ENCODE measurements at places on chromosomes 13 and 19. TPM values are rescaled to one million over a fixed set of nuclear protein-coding genes. Genes with fewer than 3 reads are reported as not detected.

DNA sequence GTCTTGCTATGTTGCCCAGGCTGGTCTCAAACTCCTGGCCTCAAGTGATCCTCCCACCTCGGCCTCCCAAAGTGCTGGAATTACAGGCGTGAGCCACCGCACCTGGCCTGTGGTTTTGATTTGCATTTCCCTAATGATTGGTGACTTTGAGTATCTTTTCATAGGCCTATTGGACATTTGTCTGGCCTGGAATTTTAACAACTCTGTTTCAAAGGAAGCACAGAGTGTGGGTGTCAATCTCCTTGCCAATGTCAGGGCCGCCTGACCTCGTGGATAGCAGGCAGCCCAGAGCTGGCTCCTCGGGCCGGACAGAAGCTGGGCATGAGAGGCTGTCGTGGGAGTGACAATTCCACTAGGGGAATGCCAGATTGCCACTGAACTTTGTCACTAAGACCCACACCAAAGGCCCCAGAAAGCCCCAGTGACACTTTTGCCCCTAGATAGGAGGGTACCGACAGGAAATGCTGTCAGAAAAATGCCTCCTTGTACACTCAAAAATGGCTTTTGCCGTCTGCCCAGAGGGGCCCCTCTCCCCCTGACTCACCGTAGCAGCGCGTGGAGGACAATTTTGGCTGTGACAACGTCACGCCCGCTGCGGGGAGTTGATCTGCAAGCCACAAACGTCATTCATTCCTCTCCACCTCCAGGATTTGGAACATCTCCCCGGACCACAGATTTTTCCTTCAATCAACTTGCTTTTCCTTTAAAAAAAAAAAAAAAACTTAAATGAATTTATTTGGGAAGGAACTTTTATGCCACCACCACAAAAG is 11.7 kb upstream of the ADGRE5 start:
- no peak for DNase-seq

DNA sequence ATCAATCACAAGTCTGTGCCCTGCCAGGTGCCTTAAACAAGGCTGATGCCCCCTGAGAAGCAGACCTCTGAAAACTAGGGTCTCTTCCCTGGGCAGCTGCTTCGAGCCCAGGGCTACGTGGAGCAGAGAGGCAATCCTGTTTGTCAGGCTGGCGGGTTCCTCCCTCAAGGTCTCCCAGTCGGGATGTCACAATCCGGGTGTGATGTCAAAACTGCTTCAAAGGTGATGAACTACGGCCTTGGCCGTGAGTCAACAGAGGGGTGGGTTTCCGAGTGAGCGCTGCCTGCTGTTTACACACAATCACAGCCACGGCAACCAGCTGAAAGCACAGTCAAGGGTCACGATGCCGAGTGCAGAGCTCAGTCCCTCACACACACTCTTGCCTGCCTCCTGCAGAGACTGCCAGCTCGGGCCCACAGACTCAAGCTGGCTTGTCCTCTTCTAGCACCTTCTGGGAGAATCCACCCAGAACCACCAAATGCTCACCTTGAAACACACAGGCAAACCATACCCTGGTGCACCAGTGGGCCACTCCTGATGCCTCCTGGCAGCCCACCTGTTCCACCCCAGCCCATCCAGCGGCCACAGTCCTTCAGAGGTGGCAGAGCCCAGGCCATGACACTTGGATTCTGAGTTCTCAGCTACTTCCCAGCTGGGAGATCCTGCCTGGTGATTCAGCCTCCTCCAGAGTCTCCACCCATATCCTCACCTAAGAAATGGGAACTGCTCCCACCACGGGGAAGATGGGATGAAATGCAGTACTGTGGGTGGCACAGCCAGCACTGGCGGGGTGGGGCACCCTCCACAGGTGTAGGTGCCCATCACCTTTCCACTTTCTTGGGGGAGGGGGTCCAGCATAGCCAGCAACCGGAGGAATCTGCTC is 6.8 kb downstream of the ELL start:
- peak; percentile 66 for DNase-seq

GRCh38 chr19:3378352-3379150 is 12.2 kb downstream of the NFIC start:
- DNase-seq, result no peak

DNA sequence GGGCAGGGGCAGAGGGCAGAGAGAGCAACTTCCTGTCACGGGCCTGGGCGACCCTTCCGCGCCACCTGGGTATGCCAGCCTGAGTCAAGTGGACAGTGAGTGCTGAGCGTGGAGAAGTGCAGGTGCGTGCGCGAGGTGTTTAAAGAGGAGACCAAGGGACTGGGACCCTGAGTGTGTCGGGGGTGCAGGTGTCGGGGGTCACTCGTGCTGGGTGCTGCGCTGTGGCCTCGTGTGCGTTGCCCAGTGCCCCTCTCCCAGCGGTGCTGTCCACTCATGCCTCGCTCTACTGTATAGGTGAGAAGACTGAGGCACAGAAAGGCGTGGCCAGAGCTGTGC is 18.9 kb upstream of the KCTD15 start:
- DNase-seq, result no peak

GRCh38 chr13:53105890-53106289 is 77.3 kb downstream of the OLFM4 start:
- no peak for DNase-seq

DNA sequence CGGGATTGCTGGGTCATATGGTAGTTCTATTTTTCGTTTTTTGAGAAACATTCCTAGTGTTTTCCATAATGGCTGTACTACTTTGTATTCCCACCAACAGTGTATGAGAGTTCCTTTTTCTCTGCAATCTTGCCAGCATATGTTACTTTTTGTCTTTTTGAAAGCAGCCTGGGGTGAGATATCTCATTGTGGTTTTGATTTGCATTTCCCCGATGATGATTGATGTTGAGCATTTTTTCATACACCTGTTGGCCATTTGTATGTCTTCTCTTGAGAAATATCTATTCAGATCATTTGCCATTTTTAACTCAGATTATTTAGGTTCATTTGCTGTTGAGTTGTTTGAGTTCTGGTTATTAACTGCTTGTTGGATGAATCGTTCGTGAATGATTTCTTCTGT is 18.5 kb upstream of the ATP12A start:
- no peak for DNase-seq

GRCh38 chr19:30593975-30594745 is 222.0 kb downstream of the ZNF536 start:
- no peak for DNase-seq

- no peak for DNase-seq
These were observed 10.8 kb upstream of the PDCD5 start for GRCh38 chr19:32570081-32570785.

GRCh38 chr13:95335667-95336066 is 34.4 kb upstream of the ABCC4 start:
- DNase-seq, result no peak

- no peak for DNase-seq
These were observed 25.2 kb downstream of the IGFL1 start for GRCh38 chr19:46254776-46255175.

DNA sequence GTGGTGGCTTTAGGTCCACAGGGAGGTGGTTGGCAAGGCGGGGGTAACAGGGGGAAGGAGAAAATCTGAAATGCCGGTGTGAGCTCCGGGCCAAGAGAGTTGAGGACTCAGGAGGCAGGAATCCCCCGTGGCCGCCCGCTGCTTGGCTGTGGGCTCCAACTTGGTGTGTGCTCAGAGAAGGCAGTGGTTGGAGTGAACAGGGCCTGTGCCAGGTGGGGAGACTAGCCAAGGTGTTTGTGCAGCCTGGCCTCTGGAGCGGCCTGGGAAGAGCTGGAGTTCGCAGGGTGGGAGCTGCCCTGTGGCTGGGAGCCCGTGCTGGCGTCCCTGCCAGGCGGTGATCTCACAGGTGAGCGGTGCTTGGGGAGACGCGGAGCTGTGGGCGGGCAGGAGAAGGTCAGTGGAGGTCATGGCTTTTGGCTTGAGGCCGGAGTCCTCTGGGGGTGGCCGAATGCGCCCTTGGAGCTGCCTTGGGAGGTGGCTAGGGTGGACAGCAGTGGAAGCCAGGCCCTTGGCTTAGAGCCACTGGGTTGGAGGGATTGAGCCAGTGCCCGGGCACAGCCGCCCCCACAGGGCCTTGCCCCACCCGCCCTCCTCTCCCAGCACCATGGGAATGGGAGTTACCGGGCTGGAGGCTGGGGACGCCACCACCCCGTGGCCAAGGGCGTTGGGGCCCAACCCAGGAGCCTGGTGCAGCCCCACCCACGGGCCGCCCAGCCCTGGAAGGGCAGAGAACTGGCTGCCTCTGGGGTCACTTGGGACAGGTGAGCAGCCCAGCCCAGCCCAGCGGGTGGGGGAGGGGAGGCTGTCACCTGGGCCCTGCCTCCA is 7.1 kb upstream of the CIRBP start:
- DNase-seq, result peak; percentile 97

GRCh38 chr19:38470788-38471480 is 37.4 kb downstream of the RYR1 start:
- no peak for DNase-seq

DNA sequence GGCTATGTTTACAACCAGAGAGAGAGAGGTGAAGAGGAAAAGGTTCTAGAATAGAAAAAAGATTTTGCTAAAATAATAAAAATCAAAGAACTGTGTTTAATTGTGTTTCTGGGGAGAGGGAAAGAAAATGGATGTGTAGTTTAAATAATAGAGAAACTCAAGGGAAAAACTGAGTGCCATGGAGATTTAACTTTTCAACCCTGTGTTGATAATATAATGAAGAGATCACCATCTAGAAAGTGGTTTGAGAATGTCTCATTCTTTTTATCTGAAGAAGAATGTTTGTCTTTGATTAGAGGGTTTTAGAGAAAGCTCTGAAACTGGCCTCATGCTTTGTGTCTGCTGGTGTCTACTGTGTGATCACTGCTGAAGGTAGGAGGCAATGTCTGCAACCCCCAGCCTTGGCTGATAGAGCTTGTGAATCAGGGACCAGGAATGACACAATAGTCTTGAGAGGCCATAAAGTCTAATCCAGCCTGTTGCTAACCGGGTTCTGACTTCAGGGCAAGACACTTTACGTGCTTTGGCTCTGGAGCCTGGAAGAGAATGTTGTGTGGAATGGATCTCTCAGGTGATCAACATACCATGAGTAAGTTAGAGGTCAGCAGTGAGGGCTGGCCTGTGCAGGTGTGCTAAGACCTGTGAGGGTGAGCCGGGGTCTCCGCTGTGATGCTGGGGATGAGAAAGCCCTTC is 5.4 kb downstream of the COL4A2 start:
- DNase-seq, result no peak

- DNase-seq, result no peak
These were observed 20.5 kb downstream of the DZIP1 start for GRCh38 chr13:95624020-95624419.

DNA sequence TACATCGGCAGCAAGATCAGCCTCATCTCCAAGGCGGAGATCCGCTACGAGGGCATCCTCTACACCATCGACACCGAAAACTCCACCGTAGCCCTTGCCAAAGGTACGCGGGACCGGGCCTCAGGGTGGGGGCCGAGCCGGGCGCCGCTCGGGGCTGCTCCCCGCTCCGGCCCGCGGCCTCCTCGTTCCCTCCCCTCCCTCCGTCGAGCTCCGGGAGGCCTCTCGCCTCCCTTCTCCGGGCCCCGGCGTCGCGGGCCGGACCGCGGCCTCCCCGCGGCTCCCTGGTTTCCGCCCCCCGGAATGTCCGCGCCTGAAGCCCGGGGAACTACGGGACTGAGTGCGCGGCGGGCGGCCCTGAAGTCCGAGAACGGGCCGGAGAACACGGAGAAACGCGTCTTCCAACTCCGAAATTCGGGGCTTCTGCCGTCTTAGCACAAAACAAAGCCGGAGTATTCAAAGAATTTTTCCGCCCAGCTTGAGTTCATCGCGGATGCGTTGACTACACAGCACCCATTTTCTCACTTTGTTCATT is 423 bp downstream of the LSM14A start:
- DNase-seq, result no peak

- DNase-seq, result no peak
These were observed 169.1 kb downstream of the KCTD12 start for GRCh38 chr13:76717092-76717491.

Gene ZNF446
- total RNA-seq, result 4.4 TPM

DNA sequence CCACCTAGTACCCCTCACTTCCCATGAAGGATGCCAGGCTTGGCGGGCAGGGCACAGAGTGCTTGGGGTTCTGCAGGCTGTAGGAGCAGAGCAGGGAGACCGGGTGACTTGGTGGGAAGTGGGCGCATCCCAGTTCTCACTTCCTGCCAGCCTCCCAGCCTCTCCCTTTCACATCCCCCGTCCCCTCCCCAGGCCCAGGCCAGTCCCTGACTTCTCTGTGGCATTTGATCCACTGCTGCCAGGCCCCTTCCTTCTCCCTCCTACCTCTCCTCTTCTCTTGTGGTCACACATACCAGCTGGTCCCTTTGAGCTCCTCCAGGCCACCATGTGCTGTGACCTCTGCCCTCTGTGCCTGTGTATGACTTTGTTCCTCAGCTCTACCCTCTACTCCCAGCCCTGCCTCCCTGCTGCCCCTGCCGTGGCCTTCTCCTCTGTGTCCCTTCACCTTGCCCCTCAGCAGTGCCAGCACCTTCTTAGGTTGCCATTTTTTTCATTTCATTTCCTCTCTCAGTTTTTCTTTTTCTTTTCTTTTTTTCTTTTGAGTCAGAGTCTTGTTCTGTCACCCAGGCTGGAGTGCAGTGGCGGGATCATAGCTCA is 19.5 kb downstream of the MYO1F start:
- DNase-seq, result no peak

DNA sequence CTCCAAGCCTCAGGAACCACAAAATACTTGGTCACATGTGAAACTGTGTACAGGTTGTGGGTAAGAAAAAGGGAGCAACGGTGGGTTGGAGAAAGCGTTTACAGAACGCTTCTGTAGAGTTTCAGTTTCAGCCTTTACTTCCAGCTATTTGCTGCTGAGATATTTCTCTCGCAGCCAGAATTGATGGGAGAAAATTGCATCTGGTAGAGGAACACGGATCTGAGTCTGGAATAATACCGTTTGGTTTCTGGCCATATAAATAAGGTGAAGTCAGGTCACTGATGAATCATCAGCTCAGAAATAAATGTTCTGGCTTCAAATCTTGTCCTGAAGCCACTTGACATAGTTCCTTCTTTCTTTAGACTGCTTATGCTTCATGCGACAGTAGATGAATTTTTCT is 20.3 kb upstream of the RFC3 start:
- DNase-seq, result no peak

DNA sequence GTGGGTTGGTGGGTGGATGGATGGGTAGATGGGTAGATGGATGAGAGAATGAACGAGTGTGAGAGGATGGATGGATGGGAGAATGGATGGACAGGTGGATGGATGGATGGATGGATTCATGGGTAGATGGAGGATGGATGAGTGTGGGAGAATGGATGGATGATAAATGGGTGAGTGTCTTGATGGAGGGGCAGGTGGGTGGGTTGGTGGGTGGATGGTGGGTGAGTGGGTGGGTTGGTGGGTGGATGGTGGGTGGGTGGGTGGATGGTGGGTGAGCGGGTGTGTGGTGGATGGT is 35.4 kb upstream of the ONECUT3 start:
- DNase-seq, result no peak

- DNase-seq, result no peak
These were observed 490.0 kb downstream of the GPC6 start for GRCh38 chr13:93716623-93717022.

Gene ADGRE3
- 0.83 TPM for total RNA-seq

DNA sequence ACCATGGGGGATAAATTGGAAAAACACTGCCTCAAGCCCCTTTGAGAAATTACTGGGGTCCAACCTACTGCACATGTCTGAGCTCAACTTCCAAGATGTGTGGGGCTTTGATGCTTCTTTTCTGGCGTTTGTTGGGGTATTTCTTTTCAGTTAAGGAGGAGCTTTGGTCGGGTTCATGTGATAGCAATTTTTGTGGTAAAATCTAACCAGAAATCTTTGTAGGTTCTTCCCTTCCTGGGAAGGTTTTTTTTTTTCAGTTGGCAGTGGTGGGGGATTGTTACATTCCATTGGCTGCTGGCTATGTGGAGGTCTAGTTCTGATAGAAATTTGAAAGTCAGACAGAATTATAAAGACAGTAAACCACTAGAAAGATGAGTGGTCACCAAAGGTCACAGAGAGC is 327.8 kb downstream of the ATP8A2 start:
- no peak for DNase-seq

- no peak for DNase-seq
These were observed 64.8 kb upstream of the ZNF536 start for GRCh38 chr19:30307191-30307974.
